ENCODE measurements at places on chromosomes 11 and 22. TPM values are rescaled to one million over a fixed set of nuclear protein-coding genes. Genes with fewer than 3 reads are reported as not detected.

The SYT7 gene
- 5.9 TPM for polyA plus RNA-seq

The RNF169 gene
- polyA plus RNA-seq = 7.2 TPM

The OR51B6 gene
- polyA plus RNA-seq = not detected

The OR8D4 gene
- not detected for polyA plus RNA-seq

The TM7SF2 gene
- 36.4 TPM for polyA plus RNA-seq

The IGF2 gene
- 52.3 TPM for polyA plus RNA-seq

The TAF1D gene
- polyA plus RNA-seq = 24.0 TPM

The SPINDOC gene
- 71.6 TPM for polyA plus RNA-seq

Data from testis (tissue), 5 donors.